Left lung (tissue), 14 donors: ENCODE measurements at places on chromosomes 11 and 22. TPM values are rescaled to one million over a fixed set of nuclear protein-coding genes. Genes with fewer than 3 reads are reported as not detected.

Gene SCGB1C1
- not detected for total RNA-seq

Gene HTR3B
- total RNA-seq: not detected

Gene SYT12
- not detected for total RNA-seq

Gene TTC36
- total RNA-seq: 0.82 TPM

Gene NAA40
- 16.6 TPM for total RNA-seq

DNA sequence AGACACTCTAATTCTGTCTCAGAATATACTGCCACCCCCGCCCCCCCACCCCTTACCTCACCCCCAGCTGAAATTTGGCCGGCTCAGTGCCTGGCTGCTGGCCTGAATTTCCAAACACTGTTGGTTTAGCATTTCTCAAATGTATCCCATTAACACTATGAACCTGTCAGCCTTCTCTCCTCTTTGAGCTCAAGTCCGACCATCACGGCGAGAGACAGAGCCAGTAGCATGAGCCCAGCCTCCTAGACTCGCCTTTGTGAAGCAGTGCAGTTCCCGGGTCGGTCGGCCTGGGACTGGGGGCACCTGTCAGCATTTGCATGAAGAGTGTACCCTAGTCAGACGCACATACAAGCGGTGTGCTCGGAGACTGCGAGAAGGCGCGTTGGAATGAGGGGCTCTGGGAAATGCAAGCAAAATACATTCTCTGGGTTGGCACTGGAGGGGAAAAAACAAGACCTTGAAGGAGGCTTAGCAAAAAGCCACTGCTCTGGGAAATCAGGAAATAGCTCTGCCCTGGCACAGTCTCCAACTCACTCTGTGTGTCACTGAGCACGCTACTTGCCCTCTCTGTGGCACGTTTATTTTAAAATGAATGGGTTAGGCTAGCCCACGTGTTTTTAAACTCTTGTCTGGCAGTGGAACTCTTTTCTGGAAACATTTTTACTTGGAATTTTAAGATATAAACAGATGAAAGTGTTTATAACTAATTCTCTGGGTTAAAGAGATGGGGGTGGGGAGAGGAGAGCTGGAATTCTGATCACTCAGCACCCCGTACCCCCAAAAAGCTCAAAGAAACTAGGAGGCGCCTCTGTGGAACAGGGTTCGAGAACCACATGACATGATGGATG is 108.3 kb downstream of the TIMP3 start:
- no peaks in the 10 kb centered on the region for H3K27me3 ChIP-seq
- no peak overlapping the region for H3K4me3 ChIP-seq
- H3K36me3 ChIP-seq: no peaks in the 10 kb centered on the region
- no peaks in the 10 kb centered on the region for H3K4me1 ChIP-seq
- no peak overlapping the region for H3K27ac ChIP-seq
- DNase-seq: no peak

DNA sequence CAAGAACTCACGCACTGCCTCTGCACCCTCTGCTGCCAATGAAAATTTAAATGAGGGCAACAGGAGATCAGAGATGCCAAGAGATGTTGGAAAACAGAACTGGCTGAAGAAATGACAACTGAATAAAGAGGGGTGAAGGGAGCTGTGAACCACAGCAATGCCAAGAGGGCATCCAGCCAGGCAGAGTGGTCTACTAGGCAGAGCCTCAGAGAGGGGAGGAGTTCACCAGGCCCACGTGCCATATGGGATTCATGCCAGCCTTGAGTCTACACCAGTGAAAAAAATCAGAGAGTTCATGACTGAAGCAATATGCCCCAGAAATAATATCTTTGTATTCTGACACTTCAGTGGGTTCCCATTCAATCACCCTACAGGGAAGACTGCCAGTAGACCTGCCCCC is 4.4 kb downstream of the APOL2 start:
- H3K36me3 ChIP-seq: peaks cover 3% of the 10 kb centered on the region
- H3K27ac ChIP-seq: no peak overlapping the region
- peaks cover 33% of the 10 kb centered on the region for H3K4me1 ChIP-seq
- no peak for DNase-seq
- H3K4me3 ChIP-seq: no peak overlapping the region

GRCh38 chr22:17373855-17374254 is 4.6 kb downstream of the CECR2 start:
- no peaks in the 10 kb centered on the region for H3K4me1 ChIP-seq
- no peak for DNase-seq
- no peak overlapping the region for H3K4me3 ChIP-seq
- no peak overlapping the region for H3K27ac ChIP-seq
- H3K36me3 ChIP-seq: no peaks in the 10 kb centered on the region

GRCh38 chr11:67562963-67563704 is 20.5 kb upstream of the GSTP1 start:
- H3K27ac ChIP-seq: no peak overlapping the region
- DNase-seq: no peak
- H3K4me1 ChIP-seq: no peaks in the 10 kb centered on the region
- H3K4me3 ChIP-seq: no peak overlapping the region

GRCh38 chr11:60634126-60634525 is 65.3 kb upstream of the MS4A8 start:
- DNase-seq: no peak
- H3K4me3 ChIP-seq: no peak overlapping the region
- H3K27ac ChIP-seq: no peak overlapping the region

DNA sequence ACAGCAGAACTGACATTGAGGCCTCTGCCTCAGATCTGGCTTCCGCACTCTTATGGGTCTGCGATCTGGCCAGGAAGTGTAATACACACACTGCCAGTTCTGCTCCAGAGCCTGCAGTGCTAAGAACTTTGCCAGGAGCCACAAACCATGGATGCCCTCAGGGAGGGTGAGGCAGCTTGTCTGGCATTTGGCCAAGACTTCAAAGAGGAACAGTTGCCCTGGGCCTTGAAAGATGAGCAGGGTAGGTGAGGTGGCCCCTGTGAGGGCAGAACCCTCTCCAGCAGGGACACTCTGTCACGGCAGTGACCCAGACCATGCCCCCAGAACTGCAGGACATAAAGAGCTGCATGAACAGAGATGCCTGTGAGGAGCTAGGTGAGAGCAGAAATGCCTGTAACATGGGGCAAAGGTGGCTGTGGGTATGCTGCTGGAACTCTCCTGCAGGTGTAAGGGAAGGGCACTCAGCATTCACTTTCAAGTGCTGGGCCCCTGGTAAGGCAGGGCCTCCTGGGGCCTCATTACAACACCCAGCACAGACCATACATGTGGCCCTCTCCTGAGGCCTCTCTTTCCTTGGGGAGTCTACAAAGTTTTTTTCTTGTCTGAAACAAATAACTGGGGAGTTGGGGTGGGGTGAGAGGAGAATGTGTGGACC is 47.3 kb downstream of the NEU3 start:
- H3K4me3 ChIP-seq: no peak overlapping the region
- no peaks in the 10 kb centered on the region for H3K27me3 ChIP-seq
- H3K4me1 ChIP-seq: no peaks in the 10 kb centered on the region
- DNase-seq: no peak
- no peaks in the 10 kb centered on the region for H3K36me3 ChIP-seq
- H3K27ac ChIP-seq: no peak overlapping the region

DNA sequence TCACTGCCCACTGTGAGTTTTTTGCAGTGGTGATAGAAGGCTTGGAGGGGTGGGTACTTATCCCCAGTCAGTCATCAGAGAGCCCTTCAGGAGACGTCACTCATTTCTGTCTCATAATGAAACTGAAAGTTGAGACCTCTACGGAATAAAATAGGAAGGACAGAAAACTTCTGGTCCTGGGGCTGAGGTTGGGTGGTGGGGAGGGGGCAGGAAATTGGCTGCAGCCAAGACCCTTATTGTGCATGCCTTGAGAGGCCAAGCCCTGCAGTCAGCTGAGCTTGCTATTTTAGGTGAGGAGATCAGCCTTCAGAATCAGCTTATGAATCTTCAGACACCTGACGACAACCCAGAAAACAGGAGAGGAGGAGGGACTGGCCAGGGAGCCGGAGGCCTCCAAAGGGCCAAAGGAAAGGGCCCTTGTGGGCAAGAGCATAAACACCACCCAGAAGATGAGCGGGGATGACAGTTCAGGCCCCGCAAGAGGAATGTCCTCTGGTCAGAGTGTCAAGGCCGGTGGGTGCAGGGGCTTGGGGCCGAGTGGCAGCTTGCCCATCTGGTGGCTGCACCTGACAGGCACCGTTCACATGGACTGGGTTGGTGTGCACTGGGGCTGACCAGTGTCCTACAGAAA is 17.9 kb upstream of the ADA2 start:
- DNase-seq: no peak
- H3K27me3 ChIP-seq: no peaks in the 10 kb centered on the region
- peak overlapping the region; percentile 39 for H3K27ac ChIP-seq
- no peaks in the 10 kb centered on the region for H3K36me3 ChIP-seq
- H3K4me1 ChIP-seq: no peaks in the 10 kb centered on the region

GRCh38 chr11:358129-358800 is 11.0 kb upstream of the B4GALNT4 start:
- H3K4me1 ChIP-seq: peaks cover 17% of the 10 kb centered on the region
- H3K36me3 ChIP-seq: no peaks in the 10 kb centered on the region
- H3K27me3 ChIP-seq: no peaks in the 10 kb centered on the region
- DNase-seq: no peak
- no peak overlapping the region for H3K4me3 ChIP-seq

DNA sequence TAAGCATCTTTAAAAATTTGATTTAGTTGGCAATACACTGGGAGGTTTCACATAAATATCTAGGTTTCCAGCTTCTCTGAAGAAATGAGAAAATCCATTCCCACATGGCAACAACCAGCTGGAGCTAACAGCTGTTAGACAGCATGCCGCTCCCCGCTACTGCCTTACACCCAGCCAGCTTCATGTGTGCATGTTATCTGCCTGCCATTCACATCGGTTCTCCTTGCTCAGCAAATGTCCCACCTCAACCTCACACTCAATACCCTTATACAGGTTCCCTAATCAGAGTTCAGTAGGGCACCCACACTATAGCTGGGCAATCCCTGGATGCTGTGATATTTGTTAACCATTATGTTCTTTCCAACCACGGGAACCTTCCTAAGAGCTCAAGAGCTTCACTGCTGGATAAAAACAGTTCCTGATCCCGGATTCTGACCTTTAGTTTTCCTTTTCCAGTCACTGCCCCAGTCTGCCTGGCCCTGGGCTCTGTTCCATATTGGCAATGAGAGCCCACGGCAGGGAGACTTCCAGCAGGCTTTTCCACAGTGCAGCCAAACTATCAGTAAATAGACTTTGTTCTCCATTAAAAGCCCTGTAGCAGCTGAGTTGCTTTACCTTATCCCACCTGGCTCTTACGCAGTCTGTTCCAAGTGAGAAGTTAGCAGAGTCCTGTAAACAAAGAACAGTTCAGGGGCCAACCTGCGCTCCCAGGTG is 8.6 kb downstream of the RPUSD4 start:
- DNase-seq: no peak
- H3K4me1 ChIP-seq: no peaks in the 10 kb centered on the region
- H3K27ac ChIP-seq: no peak overlapping the region
- H3K27me3 ChIP-seq: no peaks in the 10 kb centered on the region

GRCh38 chr11:111229604-111230003 is 15.9 kb upstream of the POU2AF2 start:
- no peaks in the 10 kb centered on the region for H3K27me3 ChIP-seq
- H3K4me1 ChIP-seq: peaks cover 22% of the 10 kb centered on the region
- H3K36me3 ChIP-seq: no peaks in the 10 kb centered on the region
- no peak for DNase-seq
- no peak overlapping the region for H3K27ac ChIP-seq

DNA sequence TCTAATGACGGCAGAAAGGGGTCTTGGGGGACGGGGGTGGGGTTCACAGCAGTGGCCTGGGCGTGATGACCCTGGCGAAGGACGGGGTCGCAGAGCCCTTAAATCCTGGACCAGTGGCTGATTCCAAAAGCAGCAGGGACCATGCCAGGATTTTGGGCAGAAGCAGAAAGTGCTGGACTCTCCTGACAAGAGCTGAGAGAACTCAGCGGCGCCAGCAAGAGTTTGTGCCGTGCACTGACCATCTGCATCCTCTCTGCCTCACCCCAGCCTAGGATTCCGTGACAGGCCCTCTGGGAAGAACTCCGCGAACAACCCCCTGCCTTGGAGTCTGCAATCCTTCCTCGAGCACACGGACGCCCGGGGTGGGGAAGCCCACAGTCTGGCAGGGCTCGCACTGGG is 644 bp upstream of the NDUFV1 start:
- no peaks in the 10 kb centered on the region for H3K27me3 ChIP-seq
- H3K4me1 ChIP-seq: peaks cover 24% of the 10 kb centered on the region
- H3K27ac ChIP-seq: peak overlapping the region; percentile 80
- H3K36me3 ChIP-seq: no peaks in the 10 kb centered on the region
- DNase-seq: peak; percentile 64

DNA sequence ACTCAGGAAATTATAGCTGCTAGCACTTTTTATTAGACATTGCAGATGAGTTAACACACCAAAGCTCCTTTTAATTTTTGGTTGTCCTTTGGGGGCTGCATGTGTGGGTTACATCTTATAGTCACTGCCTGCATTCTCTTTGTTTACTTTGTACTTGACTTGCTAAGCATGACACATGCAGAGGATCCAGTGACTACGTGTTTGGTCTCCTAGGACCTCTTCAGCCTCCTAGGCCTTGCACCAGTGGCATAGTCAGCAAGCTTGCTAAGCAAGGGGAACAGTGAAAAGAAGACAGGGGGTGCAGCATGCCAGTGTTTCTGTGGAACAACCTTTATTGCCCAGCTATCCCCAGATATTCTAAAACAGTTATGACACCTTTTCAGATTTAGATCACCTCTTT is 108.2 kb downstream of the PAX6 start:
- no peaks in the 10 kb centered on the region for H3K36me3 ChIP-seq
- H3K4me3 ChIP-seq: no peak overlapping the region
- H3K27me3 ChIP-seq: no peaks in the 10 kb centered on the region
- H3K27ac ChIP-seq: no peak overlapping the region
- no peaks in the 10 kb centered on the region for H3K4me1 ChIP-seq

DNA sequence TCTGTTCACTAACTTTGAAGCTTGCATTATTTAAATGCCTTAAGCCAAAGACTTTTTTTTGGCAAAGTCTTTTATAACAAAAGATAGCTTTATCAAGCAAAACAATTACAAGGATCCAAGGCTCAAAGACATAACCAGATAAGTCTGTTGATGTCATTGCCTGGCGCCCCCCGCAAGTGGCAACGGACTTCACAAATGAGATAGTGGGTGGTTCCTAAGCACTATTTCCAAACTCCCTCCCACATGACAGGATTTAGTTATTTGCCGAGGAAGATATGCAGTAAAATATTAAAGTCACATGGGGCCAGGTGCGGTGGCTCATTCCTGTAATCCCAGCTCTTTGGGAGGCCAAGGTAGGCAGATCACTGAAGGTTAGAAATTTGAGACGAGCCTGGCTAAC is 194.2 kb upstream of the DDI1 start:
- no peak overlapping the region for H3K27ac ChIP-seq
- H3K4me1 ChIP-seq: no peaks in the 10 kb centered on the region
- H3K27me3 ChIP-seq: no peaks in the 10 kb centered on the region
- H3K36me3 ChIP-seq: no peaks in the 10 kb centered on the region

GRCh38 chr22:46122980-46123693 is 27.2 kb upstream of the PPARA start:
- H3K4me3 ChIP-seq: no peak overlapping the region
- no peaks in the 10 kb centered on the region for H3K36me3 ChIP-seq

GRCh38 chr11:64025205-64025604 is 10.5 kb upstream of the FLRT1 start:
- no peak for DNase-seq
- no peak overlapping the region for H3K4me3 ChIP-seq
- peaks cover 15% of the 10 kb centered on the region for H3K4me1 ChIP-seq
- H3K27me3 ChIP-seq: peaks cover 25% of the 10 kb centered on the region
- H3K27ac ChIP-seq: no peak overlapping the region

GRCh38 chr11:42923651-42924050 is 388.1 kb upstream of the API5 start:
- no peak for DNase-seq
- H3K27ac ChIP-seq: no peak overlapping the region
- no peaks in the 10 kb centered on the region for H3K36me3 ChIP-seq

- no peak overlapping the region for H3K27ac ChIP-seq
- no peaks in the 10 kb centered on the region for H3K27me3 ChIP-seq
- H3K4me1 ChIP-seq: peaks cover 21% of the 10 kb centered on the region
- no peak overlapping the region for H3K4me3 ChIP-seq
- no peaks in the 10 kb centered on the region for H3K36me3 ChIP-seq
Measured at GRCh38 chr11:126475014-126475991, 119.8 kb downstream of the ST3GAL4 start.
